Natural killer cell treated with Interleukin-12 subunit alpha and Interleukin-12 subunit beta and Interleukin-15 and Interleukin-18, amount 100 ng/mL, for 72 hours (primary cell): ENCODE measurements at places on chromosomes 1 and 21.

DNA sequence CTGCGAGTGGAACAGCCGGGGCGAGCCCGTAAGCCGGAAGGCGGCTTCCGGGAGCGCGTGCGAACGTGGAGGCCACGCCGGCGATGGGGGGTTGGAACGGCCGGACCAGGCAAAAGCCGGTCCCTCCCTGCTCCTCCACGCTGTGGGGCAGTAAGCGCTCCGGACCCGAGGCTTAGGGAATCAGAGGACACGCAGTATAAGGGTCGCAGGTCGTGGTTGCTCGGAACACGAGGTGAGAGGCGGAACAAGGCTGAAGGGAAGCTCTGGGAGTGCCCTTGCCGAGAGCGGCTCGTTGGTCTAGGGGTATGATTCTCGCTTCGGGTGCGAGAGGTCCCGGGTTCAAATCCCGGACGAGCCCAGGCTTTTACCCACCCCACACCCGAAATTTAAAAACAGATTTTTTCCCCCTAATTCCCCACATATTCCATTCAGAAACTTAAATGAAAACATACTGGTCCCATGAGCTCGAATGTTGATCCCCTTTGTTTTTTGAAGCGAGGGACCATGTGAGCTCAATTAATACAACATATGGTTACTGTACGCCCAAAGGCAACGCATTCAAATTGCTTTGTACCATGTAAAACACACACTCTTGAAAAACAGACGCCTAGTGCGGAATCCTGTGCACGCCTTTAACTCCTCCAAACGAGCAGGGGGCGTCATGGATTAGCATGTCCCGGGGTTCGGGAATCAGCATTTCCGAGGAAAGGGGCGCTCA lies 7.2 kb upstream of the MPZL1 start:
- no peaks in the 10 kb centered on the region for H3K27me3 ChIP-seq
- DNase-seq, result peak; percentile 88
- H3K27ac ChIP-seq, result peak overlapping the region; percentile 87

GRCh38 chr1:223332997-223333396 lies 31.0 kb downstream of the SUSD4 start:
- no peaks in the 10 kb centered on the region for H3K36me3 ChIP-seq
- no peak overlapping the region for H3K4me3 ChIP-seq
- H3K4me1 ChIP-seq, result no peaks in the 10 kb centered on the region
- peaks cover 12% of the 10 kb centered on the region for H3K27me3 ChIP-seq

DNA sequence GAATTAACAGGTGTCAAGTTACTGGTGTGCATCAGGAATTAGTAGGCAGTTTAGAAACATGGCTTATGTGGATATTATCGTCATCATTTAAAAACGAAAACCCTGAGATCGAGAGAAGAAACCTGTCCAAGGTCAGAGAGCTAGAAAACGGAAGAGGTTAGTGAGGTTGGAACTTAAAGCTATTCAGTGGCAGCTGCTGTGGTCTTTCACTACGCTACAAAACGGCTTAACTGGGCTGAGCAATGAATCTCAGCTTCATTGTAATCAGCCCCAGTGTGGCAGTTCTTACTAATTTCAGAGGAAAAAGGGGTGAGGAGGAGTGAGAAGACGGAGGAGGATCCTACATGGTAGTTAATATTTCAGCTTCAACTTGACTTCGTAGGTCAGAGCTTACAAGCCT lies 77.9 kb downstream of the DAB1 start:
- H3K4me3 ChIP-seq, result no peak overlapping the region
- DNase-seq, result no peak
- no peaks in the 10 kb centered on the region for H3K4me1 ChIP-seq

DNA sequence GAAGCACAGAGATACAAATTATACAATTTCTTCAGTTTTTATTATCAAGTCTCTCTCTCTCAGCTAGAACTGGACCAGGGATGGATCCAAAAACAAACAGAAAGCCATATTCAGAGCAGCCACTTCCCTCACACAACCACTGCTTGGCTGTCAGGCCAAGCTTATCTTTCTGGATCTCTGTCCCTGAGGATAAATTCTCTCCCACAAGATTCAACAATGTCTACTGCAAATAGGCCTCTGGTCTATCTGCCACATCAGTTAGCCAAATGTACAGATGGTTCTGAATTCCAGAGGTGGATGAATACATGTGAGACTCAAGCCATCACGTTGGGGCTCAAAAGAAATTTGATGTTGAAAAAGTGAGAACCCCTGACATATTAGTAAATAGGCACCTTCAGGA lies 350.9 kb downstream of the LTN1 start:
- no peak overlapping the region for H3K27ac ChIP-seq
- no peaks in the 10 kb centered on the region for H3K27me3 ChIP-seq

GRCh38 chr21:35227786-35228185 lies 178.7 kb upstream of the RUNX1 start:
- no peaks in the 10 kb centered on the region for H3K36me3 ChIP-seq
- H3K27me3 ChIP-seq, result no peaks in the 10 kb centered on the region
- H3K4me3 ChIP-seq, result peak overlapping the region; percentile 66

- H3K4me3 ChIP-seq, result no peak overlapping the region
- no peaks in the 10 kb centered on the region for H3K36me3 ChIP-seq
- no peaks in the 10 kb centered on the region for H3K27me3 ChIP-seq
Measured at GRCh38 chr1:77832901-77833300, 53.5 kb downstream of the MIGA1 start.
